ENCODE measurements at places on chromosomes 1 and 21. TPM values are rescaled to one million over a fixed set of nuclear protein-coding genes. Genes with fewer than 3 reads are reported as not detected.

Gene C1orf116
- 19.6 TPM for total RNA-seq

Gene OR6K3
- not detected for total RNA-seq

DNA sequence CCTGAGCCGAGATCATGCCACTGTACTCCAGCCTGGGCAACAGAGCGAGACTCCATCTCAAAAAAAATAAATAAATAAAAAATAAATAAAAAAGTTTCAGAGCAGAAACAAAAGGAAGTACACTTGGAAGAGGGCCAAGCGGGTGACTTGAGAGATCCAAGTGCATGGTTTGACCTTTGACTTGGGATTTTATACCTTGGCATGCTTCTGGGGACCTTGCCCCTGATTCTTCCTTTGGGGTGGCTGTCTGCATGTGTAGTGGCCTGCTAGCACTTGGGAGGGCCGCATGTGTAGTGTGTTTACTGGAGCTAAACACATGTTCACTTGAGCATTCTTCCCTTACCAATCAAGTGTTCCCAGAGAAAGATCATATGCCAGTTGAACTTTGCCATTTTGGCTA is 114.0 kb downstream of the DTL start:
- DNase-seq = no peak
- no peak overlapping the region for H3K4me3 ChIP-seq
- H3K27me3 ChIP-seq = no peaks in the 10 kb centered on the region
- no peaks in the 10 kb centered on the region for H3K36me3 ChIP-seq
- H3K4me1 ChIP-seq = no peaks in the 10 kb centered on the region

GRCh38 chr1:81312272-81312754 is 488.4 kb upstream of the ADGRL2 start:
- H3K4me3 ChIP-seq = no peak overlapping the region
- H3K4me1 ChIP-seq = no peaks in the 10 kb centered on the region
- no peaks in the 10 kb centered on the region for H3K36me3 ChIP-seq
- H3K27me3 ChIP-seq = no peaks in the 10 kb centered on the region
- H3K27ac ChIP-seq = no peak overlapping the region

DNA sequence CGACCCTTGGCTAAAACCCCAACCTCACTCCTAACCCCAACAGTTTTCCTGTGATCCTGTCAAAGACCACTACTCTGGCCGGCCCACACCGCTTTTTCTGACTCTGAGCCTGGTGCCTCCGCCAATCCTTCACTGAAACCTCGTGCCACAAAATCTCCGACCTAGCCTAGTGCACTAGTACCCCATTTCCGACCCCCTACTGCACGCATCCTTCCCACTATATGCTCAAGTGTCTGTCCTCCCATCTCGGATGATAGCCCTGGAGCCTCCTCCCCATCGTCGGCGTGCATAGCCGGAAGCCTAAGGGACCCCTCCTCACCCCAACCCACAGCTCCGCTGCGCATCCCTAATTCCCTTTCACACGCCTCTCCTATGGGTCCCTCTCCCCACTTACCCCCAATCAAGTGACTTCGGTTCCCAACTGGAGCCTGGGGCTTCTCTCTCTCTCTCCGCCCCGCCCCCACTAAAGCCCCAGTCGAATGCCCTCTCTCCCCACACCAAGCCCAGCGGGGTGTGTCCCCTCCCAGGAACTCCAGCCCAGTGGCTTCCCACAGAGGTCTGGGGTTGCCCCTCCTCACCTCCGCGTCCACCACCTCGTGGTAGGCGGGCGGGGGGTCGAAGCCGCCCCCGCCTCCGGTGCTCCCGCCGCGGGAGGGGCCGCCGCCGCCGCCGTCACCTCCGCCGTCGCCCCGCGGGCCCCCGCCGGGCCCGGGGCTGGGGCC is 791 bp downstream of the USP24 start:
- no peaks in the 10 kb centered on the region for H3K4me1 ChIP-seq
- peak; percentile 82 for DNase-seq
- H3K27me3 ChIP-seq = no peaks in the 10 kb centered on the region
- H3K36me3 ChIP-seq = no peaks in the 10 kb centered on the region
- peak overlapping the region; percentile 87 for H3K4me3 ChIP-seq

DNA sequence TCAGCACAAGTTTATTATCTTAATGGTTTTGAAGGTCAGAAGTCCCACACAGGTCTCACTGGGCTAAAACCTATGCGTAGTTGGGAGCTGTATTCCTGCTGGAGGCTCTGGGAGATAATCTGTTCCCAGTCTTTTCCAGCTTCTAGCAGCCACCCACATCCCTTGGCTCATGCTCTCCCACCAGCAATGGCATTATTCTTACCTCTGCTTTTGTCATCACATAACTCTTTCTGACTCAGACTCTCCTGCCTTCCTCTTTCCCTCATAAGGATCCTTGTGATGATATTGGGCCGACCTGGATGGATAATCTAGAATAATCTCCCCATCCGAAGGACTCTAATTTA is 122.2 kb upstream of the PRDX6 start:
- H3K4me3 ChIP-seq = no peak overlapping the region
- no peak for DNase-seq
- H3K27ac ChIP-seq = no peak overlapping the region
- no peaks in the 10 kb centered on the region for H3K27me3 ChIP-seq
- no peaks in the 10 kb centered on the region for H3K36me3 ChIP-seq

GRCh38 chr1:235925016-235925415 is 58.3 kb upstream of the LYST start:
- no peak overlapping the region for H3K27ac ChIP-seq
- H3K4me1 ChIP-seq = no peaks in the 10 kb centered on the region
- no peaks in the 10 kb centered on the region for H3K27me3 ChIP-seq
- no peak for DNase-seq
- H3K36me3 ChIP-seq = no peaks in the 10 kb centered on the region
- H3K4me3 ChIP-seq = no peak overlapping the region

DNA sequence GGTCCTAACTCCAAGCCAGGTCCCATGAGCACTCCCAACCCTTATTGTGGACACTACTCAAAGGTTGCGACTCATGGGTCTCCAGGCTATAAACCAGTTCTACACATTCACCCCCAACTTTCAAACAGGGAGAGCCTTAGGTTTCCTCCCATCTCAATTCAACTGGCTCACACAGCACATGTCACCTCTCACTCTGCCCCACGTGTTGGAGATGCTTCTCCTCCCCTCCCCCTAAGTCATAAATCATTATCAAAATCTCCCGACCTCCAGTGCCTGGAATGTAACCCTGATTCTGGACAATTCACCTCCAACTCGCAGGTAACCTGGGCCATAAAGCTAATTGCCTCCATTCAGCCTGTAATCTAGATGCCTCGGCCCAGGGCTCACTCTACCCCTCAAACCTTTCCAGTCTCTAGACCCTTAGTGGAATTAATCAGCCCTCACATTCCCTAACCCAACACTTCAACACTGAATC is 595 bp downstream of the AK2 start:
- H3K27me3 ChIP-seq = no peaks in the 10 kb centered on the region
- H3K4me3 ChIP-seq = peak overlapping the region; percentile 92
- H3K4me1 ChIP-seq = peaks cover 3% of the 10 kb centered on the region
- peak overlapping the region; percentile 86 for H3K27ac ChIP-seq
- peak; percentile 63 for DNase-seq
- H3K36me3 ChIP-seq = peaks cover 8% of the 10 kb centered on the region
